ENCODE measurements at places on chromosomes 5 and 9.
A peak's percentile ranks its signal among the peaks of the same experiment; 100 is the strongest.

GRCh38 chr5:139575751-139576150 is 14.6 kb downstream of the UBE2D2 start:
- no peak for DNase-seq

GRCh38 chr9:128548876-128549275 is 3.5 kb upstream of the SPTAN1 start:
- DNase-seq = no peak

DNA sequence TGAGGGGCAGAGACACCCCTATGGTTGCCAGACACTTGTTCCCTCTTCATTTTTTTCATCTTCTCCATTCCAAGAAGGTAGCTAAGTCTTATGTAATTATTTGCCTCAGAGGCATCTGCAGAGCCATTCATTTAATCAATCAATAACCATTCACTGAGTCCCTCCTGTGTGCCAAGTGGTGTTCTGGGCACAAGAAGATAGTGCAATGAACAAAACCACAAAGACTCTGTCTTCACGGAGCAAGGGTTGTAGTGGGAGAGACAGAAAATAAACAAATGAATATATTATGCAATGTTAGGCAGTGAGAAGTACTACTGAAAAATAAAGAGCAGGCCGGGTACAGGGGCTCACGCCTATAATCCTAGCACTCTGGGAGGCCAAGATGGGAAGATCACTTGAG is 41.4 kb upstream of the CTNNA1 start:
- DNase-seq = no peak

GRCh38 chr5:155485386-155485785 is 471.8 kb downstream of the KIF4B start:
- peak; percentile 84 for DNase-seq

- DNase-seq = no peak
These were observed 7.3 kb upstream of the MAN2A1 start for GRCh38 chr5:109682383-109682782.

All from tongue (tissue), 3 donors.